ENCODE measurements at places on chromosomes 12 and 14. TPM values are rescaled to one million over a fixed set of nuclear protein-coding genes. Genes with fewer than 3 reads are reported as not detected.

The SERPINA3 gene
- total RNA-seq, result 66.7 TPM

The IKZF4 gene
- 2.6 TPM for total RNA-seq

The GTF2H3 gene
- total RNA-seq, result 24.4 TPM

The BHLHE41 gene
- total RNA-seq, result 3.1 TPM

The DLK1 gene
- not detected for total RNA-seq

The C12orf60 gene
- total RNA-seq, result 2.1 TPM

The DLGAP5 gene
- 18.1 TPM for total RNA-seq

The ZC2HC1C gene
- total RNA-seq, result 0.39 TPM

The SCYL2 gene
- 28.2 TPM for total RNA-seq

The KRT8 gene
- 32.7 TPM for total RNA-seq

The CEBPE gene
- total RNA-seq, result not detected

The SLC39A5 gene
- not detected for total RNA-seq

The ESR2 gene
- 0.40 TPM for total RNA-seq

The SLCO1B1 gene
- not detected for total RNA-seq

The SERPINA9 gene
- not detected for total RNA-seq

The ZBTB42 gene
- 1.5 TPM for total RNA-seq

The CACNA1C gene
- total RNA-seq, result 4.3 TPM

The FAIM2 gene
- total RNA-seq, result 3.5 TPM

The LMO3 gene
- not detected for total RNA-seq

The KRT74 gene
- total RNA-seq, result not detected

The PLEKHH1 gene
- total RNA-seq, result 0.26 TPM

The NACA gene
- total RNA-seq, result 2,115 TPM

The CCER1 gene
- total RNA-seq, result not detected

The TRMT5 gene
- total RNA-seq, result 11.7 TPM

The SMOC1 gene
- 2.2 TPM for total RNA-seq
